ENCODE measurements at places on chromosomes 4 and X. TPM values are rescaled to one million over a fixed set of nuclear protein-coding genes. Genes with fewer than 3 reads are reported as not detected.

DNA sequence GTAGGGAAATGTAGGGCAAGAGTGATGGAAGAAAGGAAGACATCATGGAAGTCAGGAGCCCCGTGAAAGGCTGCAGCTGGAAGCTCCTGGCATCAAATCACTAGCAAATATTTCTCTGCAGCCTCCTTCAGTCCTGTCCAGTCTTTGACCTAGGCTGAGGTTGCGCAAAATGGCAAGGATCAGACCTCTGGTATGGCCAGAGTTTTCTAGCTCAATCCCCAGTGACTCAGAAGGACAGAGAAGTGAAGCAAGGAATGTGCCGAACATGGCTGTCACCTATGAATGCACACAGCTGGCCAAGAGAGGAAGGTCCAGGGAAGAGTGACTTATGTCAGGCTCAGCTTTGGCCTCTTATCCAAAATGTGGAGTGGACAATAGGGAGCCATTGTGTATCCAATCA lies 71.1 kb upstream of the PHOX2B start:
- no peak for DNase-seq

- no peak for DNase-seq
Measured at GRCh38 chr4:105808030-105808749, 87.1 kb upstream of the NPNT start.

DNA sequence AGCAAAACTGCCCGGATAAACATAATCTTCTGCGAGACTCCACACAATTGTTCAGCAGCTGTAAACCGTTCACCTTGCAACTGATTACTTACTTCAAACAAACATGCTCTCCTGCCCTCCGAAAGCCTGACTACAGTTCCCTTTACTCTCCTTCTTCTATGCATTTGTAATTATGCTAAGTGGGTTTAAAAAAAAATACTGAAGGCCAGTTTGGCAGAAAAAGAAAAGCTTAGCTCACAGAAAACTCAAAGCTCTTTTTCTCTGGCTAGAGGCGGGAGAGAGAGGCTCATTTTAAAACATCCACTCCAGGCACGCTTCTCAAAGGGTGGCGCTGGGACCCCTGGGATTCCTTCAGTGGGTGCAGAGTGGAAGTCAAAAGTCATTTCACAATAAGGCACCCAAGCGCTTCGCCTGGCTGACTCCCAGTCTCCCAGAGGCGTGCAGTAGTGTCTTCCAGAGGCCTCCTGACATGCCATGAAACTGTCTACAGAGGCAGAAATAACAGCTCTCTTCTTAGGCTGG lies 1.9 kb downstream of the DHRSX start:
- DNase-seq, result no peak

- no peak for DNase-seq
Measured at GRCh38 chr4:15926486-15926885, 12.1 kb downstream of the FGFBP1 start.

GRCh38 chr4:31983677-31984076 lies 1263.5 kb downstream of the PCDH7 start:
- DNase-seq, result no peak

- DNase-seq, result no peak
Measured at GRCh38 chr4:93346840-93347239, 481.7 kb upstream of the ATOH1 start.

- peak; percentile 84 for DNase-seq
Measured at GRCh38 chrX:2928583-2929434, at the start of gene ARSD. TSS of gene ARSD (minus strand) at chrX:2929339. CDS start at chrX:2929275, 64 bp downstream.

DNA sequence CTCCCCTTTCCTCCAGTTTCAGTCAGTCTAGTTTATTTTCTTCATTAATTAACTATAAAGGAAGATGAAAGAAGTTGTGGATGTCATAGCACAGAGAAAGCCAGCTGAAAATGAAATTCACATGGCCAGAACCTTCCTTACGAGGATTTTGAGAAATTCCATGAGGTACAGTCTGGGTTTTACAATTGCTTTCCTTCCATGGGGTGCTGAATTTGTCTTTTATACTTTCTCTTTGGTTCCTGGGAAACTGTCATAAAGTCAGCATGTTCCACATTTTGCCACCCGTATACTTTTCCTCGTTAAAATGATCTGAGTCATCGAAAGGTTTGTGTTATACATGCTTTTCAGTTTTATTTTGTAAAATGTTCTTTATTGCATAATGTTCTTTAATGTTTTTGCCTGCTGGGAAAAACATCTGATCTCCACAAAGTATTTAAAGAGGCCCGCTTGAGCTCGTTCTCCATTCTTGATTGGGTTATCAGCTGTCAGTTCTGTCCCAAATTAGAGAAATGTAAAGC lies 78.1 kb upstream of the CLDN34 start:
- no peak for DNase-seq

- peak; percentile 39 for DNase-seq
Measured at GRCh38 chrX:54178100-54178940, 4.7 kb downstream of the FAM120C start.

PI4K2B gene
- 35.7 TPM for total RNA-seq

XG gene
- total RNA-seq, result 0.60 TPM

NPY2R gene
- total RNA-seq, result not detected

C4orf17 gene
- not detected for total RNA-seq

METAP1 gene
- 30.7 TPM for total RNA-seq

All from pulmonary artery endothelial cell (primary cell).